ENCODE measurements at places on chromosomes 2 and 18.
A peak's percentile ranks its signal among the peaks of the same experiment; 100 is the strongest.

GRCh38 chr2:85933753-85934594 is 45.2 kb upstream of the ST3GAL5 start:
- peak; percentile 90 for DNase-seq

- DNase-seq: no peak
These were observed 629.4 kb downstream of the TSN start for GRCh38 chr2:122384768-122385333.

DNA sequence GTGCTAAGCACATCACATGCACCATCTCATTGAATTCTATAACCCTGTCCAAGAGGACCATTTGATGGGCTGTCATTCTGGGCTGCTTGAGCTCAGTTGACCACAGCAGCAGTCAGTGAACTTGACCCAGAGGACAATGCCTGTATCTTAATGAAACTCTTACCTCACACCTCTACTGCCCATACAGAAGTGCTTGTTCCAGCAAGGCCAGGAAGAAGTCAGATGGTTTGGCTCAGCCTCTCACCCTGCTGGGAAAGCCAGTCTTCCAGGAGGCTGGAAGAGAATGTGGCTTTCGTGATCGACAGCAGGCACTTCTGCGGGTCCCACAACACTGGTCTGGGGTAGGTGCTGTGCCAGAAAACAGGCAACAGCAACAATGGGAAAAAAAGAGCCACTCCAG is 47.3 kb downstream of the CFAP221 start:
- no peak for DNase-seq

GRCh38 chr2:186917866-186918265 is 68.9 kb upstream of the ZSWIM2 start:
- DNase-seq: peak; percentile 77

DNA sequence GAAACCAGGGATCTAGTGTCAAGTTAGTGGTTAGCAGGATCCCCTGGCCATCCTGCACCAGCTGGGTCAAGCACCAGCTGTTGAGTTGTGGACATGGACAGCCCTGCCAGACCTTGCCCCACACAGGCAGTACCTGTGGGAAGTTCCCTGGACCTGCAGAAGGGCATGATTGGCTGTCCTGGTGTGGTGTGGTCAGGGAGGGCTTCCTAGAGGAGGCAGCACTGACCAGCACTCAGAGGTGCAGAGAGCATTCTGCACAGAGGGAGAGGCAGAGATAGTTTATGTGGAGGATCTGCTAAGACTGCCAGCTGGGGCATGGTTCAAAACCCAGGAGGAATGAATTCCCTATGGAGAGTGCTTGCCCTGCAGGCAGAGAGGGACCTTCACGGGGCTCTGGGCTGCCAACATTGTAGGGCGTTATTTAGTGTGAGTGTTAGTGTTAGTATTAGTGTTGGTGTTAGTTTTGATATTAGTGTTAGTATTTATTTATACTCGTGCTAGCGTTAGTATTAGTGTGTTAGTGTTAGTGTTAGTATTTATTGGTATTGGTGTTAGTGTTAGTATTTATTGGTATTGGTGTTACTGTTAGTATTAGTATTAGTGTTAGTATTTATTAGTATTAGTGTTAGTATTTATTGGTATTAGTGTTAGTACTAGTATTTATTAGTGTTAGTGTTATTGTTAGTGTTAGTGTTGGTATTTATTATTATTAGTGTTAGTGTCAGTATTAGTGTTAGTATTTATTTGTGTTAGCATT is 31.9 kb downstream of the TWIST2 start:
- no peak for DNase-seq

GRCh38 chr2:113963965-113964364 is 74.1 kb downstream of the ACTR3 start:
- no peak for DNase-seq

DNA sequence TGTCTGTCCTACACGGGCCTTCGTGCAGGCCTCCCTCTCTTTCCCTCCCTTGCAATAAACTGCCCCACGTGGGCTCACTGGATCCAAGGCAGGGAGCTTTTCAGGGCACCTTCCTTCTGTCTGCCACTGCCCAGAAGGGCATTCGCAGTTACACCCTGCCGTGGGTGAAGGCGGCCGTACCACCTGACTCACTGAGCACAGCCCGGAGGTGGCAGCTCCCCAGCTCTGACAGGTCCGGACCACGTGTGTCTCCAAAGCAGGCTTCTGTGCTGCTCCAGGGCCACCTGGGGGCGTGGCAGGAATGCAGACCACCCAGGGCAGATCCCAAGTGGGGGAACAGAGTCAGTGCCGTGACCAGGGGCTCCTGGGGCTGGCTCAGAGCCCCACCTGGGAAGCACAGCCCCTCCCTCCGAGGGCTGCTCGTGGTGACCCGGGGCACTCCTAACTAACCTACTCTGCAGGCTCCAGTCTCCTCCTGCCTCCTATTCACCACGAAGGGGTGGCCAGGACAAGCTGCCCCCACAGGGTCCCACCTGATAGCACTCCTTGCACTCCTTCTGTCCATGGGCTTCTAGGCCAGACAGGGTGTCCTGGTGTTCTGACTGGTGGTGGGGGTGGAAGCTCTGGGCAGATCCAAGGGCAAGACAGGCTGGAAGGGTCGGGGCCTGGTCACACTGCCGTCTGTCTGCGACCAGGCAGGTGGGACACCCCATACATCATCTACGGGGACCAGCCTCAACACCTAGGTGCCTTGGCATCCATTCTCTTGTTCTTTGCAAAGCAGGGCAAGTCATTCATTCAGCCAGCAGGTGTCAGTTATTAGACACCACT is 9.7 kb downstream of the SNED1 start:
- no peak for DNase-seq

- peak; percentile 76 for DNase-seq
These were observed 33.4 kb upstream of the SERPINB7 start for GRCh38 chr18:63741769-63742168.

GRCh38 chr2:223087466-223087865 is 35.5 kb downstream of the KCNE4 start:
- no peak for DNase-seq

DNA sequence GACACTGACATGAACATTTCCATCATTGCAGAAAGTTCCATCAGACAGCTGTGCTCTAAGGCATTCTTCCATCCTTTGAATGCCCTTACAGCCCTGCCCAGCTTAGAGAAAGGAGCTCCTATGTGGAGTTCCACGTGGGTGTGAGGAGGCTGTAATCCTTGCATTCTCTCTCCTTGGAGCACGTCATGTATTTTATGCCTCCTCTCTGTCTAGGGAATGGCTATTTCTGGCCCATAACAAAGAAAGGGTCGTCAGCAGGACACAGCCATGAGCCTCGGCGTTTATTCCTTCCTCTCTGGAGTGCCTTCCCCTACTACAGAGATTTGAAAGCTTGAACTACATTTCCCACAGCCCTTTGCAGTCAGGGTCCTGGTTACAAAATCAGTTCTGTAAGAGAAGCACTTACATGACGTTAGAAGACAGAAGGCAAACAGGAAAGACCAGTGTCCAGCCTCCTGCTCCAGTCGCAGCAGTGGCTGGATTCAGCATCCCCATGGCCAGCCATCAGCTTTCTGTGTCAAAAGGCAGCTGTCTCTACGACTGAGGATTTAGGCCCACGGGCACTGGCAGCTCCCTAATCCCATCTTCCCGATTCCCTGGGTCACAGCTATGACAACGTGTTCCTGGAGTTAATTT is 234.9 kb downstream of the TFCP2L1 start:
- no peak for DNase-seq
